ENCODE measurements at places on chromosomes 6 and 20.

DNA sequence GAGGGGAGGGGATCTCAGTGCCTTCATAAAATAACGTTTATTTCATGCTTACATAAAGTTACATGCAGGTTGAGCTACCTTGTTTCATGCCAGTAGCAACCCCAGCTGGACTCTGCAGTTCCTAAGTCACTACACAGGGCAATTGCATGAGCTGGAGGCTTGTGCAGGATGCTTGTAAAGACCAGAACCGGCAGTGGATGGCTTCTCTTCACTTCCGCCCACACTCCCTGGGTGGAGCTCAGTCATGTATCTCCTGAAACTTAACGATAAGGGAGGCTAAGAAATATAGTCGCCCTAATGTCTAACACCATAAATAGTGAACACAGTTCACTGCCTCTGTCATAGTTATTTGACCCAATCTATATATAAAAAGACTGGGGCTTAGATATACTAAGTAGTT lies 99.4 kb upstream of the RAB32 start:
- DNase-seq = no peak

DNA sequence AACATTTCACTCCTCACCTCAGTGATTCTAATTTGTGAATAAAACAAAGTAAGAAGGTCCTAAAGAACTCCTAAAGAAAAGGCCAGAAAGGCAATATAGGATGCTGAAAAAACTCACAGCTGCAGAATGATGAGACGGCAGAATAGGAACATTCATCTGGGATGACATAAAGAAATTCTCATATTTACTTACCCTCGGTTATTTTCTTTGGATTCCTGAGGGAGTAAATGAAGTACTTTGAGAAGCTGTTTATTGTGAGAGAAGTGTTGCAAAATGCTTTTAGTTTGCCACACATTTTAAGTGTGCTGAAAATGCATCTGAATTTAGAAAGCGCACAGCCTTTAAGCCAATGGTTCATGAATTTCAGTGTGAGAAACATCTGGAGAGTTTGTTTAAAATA lies 35.7 kb upstream of the RBL1 start:
- DNase-seq = no peak

- peak; percentile 82 for DNase-seq
Measured at GRCh38 chr6:43254138-43254817, 11.0 kb downstream of the TTBK1 start.

DNA sequence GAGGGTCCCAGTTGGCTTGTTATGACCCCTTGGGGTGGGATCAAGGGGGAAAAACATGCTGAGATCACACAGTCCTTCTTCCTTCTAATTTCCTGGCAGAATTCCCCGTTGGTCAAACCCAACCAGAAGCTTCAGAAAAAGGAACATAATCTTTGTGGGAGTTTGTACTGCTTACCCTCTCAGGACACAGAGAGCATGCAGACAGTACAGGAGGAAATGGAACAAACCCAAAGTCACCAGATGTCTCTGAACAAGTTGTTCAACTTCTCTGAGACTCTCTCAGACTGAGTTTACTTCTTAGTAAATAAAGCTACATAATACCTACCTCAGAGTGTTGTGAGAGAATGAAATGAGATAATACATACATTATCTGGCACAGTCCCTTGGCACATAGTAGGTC lies 181.1 kb upstream of the TSHZ2 start:
- no peak for DNase-seq

DNA sequence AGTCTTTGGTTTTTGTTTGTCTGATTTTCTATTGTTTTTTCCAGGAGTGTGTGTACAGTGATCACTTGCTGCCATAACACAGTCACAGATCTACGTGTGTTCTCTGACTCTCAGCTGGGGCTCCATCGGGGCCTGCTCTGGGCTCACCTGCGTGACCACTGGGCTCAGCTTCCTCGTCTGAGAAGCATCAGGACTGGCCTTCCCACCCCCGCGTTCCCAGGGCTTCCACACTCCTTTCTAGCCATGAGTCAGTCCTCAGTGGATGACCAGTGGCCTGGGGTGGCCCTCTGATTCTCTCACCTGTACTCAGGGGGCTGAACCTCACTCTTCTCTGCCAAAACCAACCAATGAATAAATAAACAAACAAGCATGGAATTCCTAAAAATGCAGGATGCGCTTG lies 14.5 kb downstream of the THBS2 start:
- DNase-seq = no peak

DNA sequence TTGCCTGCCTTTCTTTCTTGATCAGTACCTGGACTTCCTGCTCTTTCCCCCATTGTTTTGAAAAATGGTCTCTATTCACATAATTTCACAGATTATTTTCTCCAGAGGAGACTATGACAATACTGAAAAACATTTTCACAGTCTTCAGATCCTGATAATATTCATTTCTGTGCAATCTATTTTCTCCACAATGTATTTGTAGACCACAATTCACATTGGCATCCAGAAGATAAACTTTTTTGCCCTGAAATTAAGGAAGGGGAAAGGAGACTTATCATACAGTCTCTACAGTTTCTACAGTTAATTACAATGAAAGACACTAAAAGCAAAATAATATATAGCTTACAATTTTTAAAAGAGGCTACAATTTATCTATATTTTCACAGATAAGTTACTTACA lies 18.4 kb downstream of the LCA5 start:
- DNase-seq = no peak

DNA sequence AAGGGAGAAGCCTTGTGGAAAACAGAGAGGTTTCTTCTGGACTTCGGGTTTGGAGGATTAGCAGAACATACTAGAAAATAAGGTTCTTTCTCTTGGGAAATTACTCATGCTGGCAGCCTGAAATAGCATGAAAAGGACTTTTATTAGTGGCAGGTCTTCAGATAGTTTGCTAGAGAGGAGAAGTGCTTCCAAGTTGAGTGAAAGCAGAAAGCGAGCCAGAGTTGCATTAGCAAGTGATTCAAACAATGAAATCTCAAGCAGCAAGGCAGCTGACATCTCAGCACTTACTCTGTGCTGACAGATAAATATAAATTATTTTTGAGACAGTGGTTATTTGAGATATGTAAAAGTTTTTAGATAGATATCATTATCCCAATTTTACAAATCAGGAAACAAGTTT lies 91.9 kb downstream of the PLCB4 start:
- no peak for DNase-seq

- no peak for DNase-seq
Measured at GRCh38 chr20:50356525-50356885, 153.7 kb upstream of the PTPN1 start.

GRCh38 chr6:100763617-100764241 lies 117.4 kb downstream of the ASCC3 start:
- no peak for DNase-seq

- no peak for DNase-seq
Measured at GRCh38 chr20:53176134-53176533, 204.0 kb downstream of the TSHZ2 start.

DNA sequence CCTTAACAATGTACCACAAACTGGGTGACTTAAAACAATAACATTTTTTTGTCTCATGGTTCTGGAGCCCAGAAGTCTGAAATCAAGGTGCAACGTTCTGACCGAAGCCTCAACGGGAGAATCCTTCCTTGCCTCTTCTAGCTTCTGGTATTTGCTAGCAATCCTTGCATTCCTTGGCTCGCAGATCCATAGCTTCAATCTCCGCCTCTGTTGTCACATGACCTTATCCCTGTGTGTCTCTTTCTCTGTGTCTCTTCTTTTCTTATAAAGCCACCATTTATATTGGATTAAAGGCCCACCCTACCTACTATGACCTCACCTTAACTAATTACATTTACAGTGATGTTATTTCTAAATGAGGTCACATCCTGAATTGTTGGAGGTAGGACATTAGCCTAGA lies 37.2 kb upstream of the DOK5 start:
- no peak for DNase-seq

DNA sequence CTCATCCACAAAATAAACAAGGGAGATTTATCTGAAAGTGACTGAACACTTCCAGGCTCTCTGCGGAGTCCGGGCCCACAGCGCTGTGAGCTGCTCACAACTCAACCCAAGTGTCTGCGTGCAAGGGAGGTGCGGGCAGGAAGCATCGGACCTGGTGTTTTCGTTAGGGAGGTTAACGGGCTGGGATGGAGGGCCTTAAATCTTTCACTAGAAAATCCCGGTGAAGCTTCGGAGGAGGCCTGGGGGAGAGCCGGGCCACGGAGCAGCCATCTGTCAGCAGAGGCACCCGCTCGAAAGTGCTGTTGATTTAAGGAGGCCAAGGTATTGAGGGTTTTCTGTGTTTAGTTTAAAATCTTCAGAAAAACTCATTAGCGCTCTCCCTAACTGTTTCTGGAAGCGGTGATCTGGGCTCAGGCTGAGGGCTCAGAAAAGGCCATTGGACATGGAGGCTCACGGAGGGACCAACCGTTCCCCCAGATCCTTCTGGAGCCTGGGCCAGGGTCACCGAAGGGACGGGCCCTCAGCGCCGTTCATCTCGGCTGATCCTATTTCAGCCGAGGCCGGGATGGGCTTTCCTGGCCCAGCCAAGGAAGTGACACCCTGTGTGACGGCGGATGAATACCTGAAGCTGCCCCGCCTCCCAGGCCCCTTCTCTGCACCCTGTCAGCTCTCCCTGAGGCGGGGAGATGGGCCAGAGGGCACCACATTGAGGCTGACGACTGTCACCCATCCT lies 20.7 kb downstream of the GATA5 start:
- DNase-seq = no peak

- no peak for DNase-seq
Measured at GRCh38 chr6:107603006-107603370, 113.1 kb downstream of the SOBP start.

- no peak for DNase-seq
Measured at GRCh38 chr20:15071085-15071808, 733.8 kb upstream of the FLRT3 start.

- peak; percentile 55 for DNase-seq
Measured at GRCh38 chr20:46174469-46175126, 56.5 kb downstream of the CD40 start.
